ENCODE measurements at places on chromosomes 3 and 15.

GRCh38 chr3:158701420-158702065 lies 29.1 kb upstream of the LXN start:
- DNase-seq = no peak

DNA sequence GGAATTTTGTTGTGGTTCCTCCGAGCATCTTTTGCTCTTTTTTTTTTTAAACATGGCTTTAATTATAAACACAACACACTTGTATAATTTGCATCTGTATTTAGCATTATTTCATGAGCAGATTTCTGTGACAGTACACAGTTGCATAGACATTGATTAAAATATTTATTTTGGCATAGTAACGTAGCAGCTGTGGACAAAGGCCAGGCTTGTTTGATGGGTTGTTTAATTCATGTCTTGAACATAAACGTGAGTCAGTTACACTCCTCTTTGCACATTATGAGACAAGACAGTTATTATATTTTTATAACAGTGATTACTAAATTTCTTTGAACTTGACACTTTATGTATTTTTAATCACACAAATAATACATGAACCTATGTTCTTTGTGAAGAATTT lies 182.5 kb downstream of the CACNA2D3 start:
- DNase-seq = no peak

- DNase-seq = no peak
These were observed 63.2 kb upstream of the PYDC2 start for GRCh38 chr3:191397771-191398170.

- DNase-seq = no peak
These were observed 34.1 kb upstream of the KLHL25 start for GRCh38 chr15:85828874-85829273.

- no peak for DNase-seq
These were observed 7.7 kb upstream of the RFT1 start for GRCh38 chr3:53137835-53138446.

DNA sequence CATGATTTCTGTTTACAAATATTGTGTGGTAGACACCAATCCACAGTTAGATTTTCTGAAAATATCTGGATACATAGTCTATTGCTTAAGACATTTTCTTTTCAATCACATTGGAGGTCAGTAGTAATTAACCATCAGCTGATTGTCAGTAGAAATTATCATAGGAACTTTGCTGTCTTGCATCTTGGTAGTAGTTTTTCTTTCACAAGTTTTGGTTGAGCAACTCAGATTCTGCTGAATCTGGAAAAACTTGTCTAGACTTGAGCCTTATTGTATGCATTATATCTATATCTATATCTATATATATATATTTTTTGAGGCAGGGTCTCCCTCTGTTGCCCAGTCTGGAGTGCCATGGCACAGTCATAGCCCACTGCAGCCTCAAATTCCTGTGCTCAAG lies 4.0 kb downstream of the RAB11A start:
- no peak for DNase-seq

DNA sequence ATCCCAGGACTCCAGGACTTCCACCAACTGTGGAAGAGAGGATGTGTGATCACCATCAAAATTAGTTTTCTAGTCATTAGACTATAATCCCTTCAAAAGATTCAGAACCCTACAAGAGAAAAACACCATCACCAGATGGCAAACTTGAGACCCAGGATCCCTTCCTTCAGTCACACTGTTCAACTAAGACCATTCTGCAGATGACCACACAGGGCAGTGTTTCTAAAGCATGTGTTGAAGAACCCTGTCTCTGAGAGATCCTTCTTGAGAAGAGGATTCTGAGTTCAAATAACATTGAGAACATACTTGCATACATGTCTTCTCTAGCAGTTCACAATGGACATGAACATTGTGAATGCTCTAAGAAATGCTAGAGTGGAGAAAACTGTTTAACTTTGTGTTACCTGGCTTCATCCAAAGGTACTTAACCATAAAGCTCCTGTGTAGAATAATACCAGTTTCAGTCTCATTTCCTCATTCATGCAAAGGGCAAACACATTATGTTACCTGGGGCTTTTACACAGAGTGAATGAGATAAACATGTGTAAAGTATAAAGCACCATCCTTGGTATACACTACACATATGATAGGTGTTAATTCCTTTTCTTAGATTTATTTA lies 2.4 kb upstream of the ADGRG7 start:
- no peak for DNase-seq

GRCh38 chr15:74011610-74012009 lies 17.1 kb downstream of the PML start:
- DNase-seq = no peak

DNA sequence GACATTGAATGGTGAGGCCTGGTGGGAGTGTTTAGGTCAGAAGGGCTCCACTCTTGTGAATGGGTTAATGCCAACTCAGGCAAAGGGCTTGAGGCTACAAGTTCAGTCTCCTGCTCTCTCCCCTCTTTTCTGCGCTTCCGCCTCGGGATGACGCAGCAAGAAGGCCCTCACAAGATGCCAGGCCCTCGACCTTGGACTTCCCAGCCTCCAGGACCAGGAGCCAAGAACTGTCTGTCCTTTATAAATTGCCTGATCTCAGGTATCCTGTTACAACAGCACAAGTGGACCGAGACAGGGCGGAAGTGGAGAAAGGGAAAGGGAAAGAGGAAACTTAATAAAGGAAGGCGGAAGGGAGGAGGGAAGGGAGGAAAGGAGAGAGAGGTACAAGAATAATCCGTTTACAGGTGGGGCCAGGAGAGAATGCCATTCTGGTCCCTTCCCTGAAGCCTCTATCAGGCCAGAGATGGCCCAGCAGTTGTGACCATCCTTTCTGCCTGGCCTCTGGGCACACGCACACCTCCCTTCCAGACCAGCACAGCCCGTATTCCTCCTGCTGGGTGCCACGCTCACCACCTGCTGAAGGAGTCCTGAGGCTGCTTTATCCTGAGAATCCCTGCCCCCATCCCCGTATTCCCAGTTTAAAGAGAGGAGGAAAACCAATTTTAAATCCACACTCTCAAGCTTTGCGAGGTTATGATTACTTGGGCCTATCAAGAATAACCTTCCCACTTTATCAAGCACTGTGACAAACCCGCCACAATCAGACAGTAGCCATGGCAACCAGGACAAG lies 64.2 kb downstream of the OXNAD1 start:
- no peak for DNase-seq

DNA sequence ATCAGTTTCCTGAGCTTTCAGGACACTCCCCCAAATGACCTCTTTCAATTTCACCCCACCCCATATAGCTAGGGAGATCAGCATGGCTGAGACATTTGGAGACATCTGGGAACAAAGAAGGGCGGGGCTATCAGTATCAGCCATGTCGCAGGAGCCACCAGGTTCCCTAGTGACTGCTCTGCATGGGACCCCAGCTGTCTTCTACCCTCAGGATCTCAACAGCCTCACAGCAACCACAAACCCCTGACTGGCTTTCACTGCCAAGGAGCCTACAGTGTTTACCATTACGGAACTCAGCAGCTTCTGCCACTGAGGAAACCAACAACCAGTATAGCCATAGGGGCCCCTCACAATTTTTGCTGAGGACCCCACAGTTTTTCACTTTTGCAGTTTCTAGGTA lies 269.6 kb upstream of the TRIM42 start:
- DNase-seq = no peak

- DNase-seq = no peak
These were observed 122.4 kb downstream of the FOXP1 start for GRCh38 chr3:71461114-71461513.

- no peak for DNase-seq
These were observed 991.1 kb downstream of the GBE1 start for GRCh38 chr3:80770106-80771074.
